ENCODE measurements at places on chromosomes 3 and 15.

DNA sequence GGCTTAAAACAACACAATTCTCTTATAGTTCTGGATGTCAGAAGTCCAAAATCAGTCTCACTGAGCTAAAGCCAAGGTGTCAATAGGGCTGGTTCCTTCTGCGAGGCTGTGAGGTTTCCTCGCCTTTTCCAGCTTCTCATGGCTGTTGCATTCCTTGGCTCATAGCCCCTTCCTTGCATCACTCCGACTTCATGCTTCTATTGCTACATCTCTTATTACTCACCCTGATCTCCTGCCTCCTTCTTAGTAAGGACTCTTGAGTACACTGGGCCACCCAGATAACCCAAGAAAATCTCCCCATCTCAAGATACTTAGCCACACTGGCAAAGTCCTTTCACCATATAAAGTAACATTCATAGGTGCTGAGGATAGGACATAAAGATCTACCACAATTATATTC, 193.9 kb downstream of the ADAMTS17 start:
- no peak for DNase-seq

DNA sequence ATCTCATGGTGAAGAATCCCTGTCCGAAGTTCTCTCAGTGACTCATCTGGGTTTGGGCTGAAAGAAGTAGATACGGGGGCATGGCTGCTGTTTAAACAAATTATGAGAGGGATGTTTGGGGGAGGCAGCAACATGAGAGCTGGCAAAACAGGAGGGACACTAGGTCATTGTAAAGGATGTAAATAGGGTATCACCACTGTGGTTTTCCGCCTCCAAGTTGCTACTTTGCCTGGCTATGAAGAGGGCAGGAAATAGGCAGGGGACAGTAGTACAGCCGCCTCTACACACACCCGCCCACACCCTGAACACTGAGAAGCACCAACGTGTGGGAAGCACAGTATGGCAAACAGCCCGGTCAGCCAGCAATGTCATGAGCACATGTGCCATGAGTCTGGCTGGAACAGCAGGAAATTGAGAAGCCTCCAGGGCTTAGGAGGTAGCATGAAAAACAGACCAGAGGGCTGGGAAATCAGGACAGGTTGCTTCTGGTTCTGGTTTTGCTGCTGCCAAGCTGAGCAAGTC, 17.1 kb downstream of the HEXA start:
- peak; percentile 24 for DNase-seq

DNA sequence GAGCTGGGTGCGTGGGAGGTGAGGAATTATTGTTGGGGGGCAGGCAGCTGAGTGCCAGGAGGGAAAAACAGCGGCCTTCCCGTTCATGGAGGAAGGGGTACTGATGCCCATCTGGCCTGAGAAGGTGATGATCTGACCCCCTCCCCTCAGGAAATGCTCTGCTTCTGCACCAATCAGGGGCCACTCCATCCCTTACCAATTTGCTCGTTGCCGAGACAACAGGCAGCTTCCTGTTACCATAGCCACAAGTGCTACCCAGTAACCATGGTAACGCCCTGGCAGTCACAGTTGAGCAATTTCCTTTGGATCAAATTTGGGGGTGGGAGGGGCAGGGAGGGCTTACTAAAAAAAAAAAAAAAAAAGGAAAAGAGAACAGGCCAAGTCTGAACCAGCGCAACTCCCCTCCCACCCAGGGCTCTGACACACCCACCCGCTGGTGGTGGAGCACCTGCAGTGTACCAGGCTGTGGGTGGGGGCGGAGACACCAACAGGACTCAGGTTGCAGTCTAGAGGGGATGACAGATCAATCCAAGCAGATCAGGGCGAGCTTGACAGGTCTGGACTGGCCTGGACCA, 13.7 kb downstream of the CELF6 start:
- peak; percentile 46 for DNase-seq

- no peak for DNase-seq
These were observed 431.2 kb upstream of the RGMA start for GRCh38 chr15:93520206-93520605.

GRCh38 chr3:179967622-179968021, 69.1 kb downstream of the PEX5L start:
- peak; percentile 66 for DNase-seq

Measured in fibroblast of skin of scalp (primary cell).